Neural crest cell (in vitro differentiated cells): ENCODE measurements at places on chromosomes 1 and 21. TPM values are rescaled to one million over a fixed set of nuclear protein-coding genes. Genes with fewer than 3 reads are reported as not detected.

DNA sequence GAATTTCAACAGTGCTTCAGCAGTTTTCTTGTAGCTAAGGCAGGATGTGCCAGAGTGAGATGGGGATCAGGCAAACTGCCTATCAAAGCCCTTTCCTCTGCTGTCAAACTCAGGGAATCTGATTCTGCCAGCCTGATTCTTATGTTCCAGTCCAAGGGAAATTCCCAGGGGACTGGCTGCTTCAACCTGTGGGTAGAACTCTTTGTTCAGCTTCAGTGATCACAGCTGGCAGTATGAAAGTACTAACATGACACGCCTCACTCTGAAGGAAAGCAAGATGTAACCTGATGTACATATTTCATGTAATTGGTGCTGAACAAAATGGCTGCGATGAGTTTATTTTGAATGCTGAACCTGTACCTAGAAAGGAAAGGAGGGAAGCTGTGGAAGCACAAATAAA is 40.1 kb upstream of the SLC5A9 start:
- no peak for DNase-seq
- peaks cover 4% of the 10 kb centered on the region for H3K27me3 ChIP-seq
- no peak overlapping the region for H3K27ac ChIP-seq

DNA sequence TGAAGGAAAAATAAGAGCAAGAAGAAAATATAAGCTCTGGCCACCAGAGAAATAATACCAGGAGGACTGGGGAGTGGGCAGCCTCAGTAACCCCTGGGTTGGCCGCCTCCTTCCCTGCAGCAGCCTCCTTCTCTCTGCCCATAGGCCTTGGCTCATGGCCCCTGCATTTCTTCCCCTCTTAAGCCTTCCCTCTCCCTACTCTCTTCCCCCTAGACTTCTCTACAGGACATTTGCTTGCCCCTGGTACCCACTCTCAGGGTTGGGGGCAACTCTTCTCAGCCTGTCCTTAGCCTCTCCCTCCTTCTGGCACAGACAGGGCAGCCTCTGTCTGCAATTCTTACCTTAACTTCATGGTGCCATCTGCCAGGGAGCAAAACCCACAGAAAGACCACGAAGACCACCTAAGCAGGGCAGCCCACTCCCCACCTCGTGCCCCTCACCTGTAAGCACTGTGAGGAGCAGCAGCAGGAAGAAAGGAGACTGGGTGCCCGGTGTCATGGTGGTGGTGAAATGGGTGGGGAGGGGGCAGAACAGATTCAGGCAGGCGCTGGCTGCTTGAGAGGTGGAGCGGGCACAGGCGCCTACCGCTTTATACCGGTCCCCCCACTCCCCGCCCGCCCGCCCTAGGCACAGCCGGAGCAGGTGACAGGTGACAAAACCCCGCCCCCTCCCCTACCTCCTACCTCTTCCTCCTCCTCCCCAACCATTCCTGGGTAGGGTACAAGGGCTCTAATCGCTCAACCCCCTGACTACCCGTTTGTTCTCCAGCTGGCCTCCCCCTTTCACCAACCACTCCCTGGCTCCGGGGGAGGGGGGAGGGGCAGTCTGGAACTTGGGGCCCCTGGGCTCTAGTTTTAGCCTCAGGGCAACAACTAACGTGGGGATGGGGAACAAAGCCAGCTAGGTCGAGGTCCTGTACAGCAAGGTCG is 15.1 kb downstream of the THBS3 start:
- peak overlapping the region; percentile 93 for H3K4me3 ChIP-seq
- peaks cover 9% of the 10 kb centered on the region for H3K27me3 ChIP-seq
- peaks cover 55% of the 10 kb centered on the region for H3K4me1 ChIP-seq
- H3K36me3 ChIP-seq, result peaks cover 14% of the 10 kb centered on the region
- peak overlapping the region; percentile 99 for H3K27ac ChIP-seq

SPRR5 gene
- not detected in 2 replicates for total RNA-seq

PM20D1 gene
- total RNA-seq, result not detected in 2 replicates

RUNX3 gene
- 0.16 TPM in 1 of 2 replicates, not detected in the other for total RNA-seq

HTR6 gene
- total RNA-seq, result not detected in 2 replicates
